ENCODE measurements at places on chromosomes 5 and 9. TPM values are rescaled to one million over a fixed set of nuclear protein-coding genes. Genes with fewer than 3 reads are reported as not detected.
A peak's percentile ranks its signal among the peaks of the same experiment; 100 is the strongest.

GRCh38 chr5:132761321-132762240, 14.4 kb downstream of the CCNI2 start:
- no peak for DNase-seq

- peak; percentile 58 for DNase-seq
These were observed 251.5 kb upstream of the TNC start for GRCh38 chr9:115369322-115369957.

DNA sequence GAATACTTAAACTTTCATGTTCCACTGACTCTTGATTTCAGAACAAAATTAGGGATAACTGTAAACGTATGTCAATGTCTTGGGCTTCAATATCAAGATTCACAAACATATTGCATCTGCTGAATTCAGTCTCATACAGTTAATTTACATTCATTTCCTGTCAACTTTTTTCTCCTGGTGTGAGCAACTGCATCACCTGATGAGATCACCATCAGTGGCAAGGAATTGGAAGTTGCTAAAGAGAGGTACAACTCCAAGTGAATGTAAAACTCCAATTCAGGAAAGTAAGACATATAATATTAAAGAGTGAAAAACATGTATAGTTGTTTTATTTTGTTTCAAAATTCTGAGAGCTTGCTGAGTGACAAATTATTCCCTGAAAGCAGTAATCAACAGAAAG, 1336.2 kb upstream of the C9orf72 start:
- no peak for DNase-seq

DNA sequence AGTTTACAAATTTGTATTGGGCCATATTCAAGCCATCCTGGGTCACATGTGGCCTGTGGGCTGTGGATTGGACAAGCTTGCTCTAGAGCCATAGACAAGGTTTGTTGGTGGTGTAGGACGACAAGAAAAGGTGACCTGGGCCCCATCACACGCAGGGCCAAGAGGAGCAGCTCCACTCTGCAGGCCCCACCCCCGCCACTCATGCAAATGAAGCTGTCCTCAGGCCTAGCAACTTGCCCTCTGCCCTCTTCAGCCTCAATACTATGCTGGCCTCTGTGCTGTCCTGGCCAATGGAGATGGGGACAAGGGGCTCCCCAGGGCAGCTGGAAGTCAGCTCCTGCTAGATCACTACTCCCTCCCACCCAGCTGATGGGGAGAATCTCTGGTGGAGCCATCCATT, 55.2 kb upstream of the TMEM252 start:
- DNase-seq: no peak

- peak; percentile 69 for DNase-seq
These were observed 61.3 kb upstream of the MOCS2 start for GRCh38 chr5:53170746-53171349.

DNA sequence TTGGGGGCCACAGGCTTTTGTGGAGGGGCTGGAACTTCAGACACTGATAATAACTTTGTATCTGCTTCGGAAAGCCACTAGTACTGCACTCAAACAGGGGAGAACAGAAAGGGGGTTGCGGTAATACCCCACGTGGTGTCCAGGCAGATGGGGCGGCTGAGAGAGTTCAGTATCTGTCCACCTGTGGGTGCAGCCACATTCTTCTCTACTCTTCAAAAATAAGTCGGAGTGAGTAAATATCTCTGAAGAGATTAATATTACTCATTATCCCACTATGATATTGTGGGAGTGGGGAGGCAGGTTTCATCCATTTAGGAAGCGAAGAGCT, 102.1 kb upstream of the SSBP2 start:
- no peak for DNase-seq

GRCh38 chr5:100760688-100761087, 142.4 kb downstream of the ST8SIA4 start:
- no peak for DNase-seq

DNA sequence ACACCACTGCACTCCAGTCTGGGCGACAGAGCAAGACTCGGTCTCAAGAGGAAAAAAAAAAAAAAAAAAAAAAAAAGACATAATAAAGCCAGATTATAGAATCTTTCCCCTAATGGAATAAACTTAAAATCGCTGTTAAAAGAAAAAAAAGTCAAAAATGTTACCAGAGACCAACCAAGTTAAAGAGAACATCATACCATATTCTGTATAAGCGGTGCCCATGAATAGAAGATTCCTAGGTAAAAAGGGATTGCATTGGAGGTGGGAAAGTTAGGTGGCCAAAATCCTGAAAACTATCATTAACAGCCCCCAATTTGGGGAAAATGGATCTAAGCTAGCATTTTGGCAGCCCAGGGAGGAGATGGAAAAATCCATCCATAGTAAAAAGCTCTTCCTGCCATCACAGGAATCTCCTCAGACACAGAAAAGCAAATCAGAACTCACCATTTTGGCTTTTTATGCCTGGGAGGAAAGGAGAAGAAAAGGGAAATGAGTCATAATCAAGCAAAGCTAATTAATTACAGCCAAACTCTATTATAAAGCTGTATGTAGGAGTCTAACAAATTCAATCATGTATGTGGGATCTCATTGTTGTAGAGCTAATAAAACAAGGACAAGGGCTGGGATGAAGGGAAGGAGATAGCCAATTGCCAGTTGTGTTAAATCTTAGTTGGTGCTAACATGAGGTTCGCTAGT, 363.8 kb downstream of the ARL15 start:
- DNase-seq: no peak

- DNase-seq: peak; percentile 15
These were observed 383.5 kb downstream of the TLE4 start for GRCh38 chr9:79955300-79955699.

DNA sequence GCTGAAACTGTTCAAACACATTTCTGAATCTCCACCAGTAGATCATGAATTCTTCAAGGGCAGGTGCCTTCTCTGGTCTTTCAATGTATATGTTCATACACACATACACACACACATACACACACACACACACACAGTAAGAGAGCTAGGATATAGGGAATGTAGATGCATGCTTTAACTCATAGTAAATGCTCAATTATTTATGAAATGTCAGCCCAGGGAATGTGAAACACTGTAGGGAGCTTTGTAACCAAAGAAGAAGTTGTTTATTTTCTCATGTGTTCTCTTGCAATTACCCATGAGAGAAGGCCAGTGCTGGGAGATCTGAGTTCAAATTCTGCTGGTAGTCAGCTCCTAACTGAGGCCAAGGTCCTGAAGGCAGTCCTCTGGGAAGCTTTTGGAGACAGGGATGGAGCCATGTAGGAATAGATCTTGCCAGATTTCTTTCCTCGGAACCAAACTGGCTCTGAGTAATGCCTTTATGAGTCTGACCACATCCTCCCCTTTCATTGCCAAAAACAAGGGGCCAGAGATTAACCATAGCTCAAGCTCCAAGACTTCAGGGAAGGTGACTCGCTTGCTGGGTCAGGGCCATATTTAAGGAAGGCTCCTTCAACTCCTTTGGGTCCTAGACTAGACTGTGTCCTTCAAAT, 487.0 kb upstream of the TNC start:
- DNase-seq: peak; percentile 95

GRCh38 chr5:59765446-59765845, 128.1 kb downstream of the PDE4D start:
- DNase-seq: no peak

GRCh38 chr9:34328500-34328986, 525 bp downstream of the KIF24 start:
- DNase-seq: no peak

GRCh38 chr9:87547671-87548081, 50.0 kb downstream of the DAPK1 start:
- DNase-seq: no peak

DNA sequence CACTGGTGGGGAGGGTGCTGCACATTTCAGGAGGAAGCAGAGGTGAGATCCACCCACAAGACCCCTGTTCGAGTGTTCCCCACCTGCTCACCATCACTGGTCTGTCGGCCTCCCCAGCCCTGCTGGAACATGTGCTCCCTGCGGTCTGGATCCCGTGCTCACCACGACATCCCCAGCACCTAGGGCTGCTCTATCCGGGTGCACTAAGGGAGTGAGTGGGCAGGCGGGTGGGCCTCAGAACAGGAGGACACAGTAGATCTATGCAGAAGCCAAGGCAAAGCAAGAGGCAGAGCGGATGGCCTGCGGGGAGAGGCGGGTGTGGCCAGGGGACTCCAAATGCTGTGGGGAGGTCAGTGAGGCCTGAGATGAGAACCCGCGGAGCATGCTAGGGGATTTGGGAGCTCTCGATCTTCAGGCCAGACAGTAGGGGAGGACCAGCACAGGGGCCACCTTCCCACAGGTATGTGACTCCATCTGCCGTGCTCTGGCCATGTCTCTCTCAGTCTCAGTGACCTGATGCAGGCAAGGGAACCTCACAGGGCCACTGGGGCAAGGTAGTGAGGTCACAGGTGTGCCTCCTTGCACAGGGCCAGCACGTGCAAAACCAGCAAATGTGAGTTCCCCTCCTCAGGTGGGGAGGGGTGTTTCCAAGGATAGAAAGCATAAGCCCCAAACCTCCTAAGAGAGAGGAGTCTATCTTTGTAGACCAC, 134.2 kb downstream of the ZNF354C start:
- no peak for DNase-seq

- no peak for DNase-seq
These were observed 27.1 kb downstream of the IRX4 start for GRCh38 chr5:1855596-1855995.

DNA sequence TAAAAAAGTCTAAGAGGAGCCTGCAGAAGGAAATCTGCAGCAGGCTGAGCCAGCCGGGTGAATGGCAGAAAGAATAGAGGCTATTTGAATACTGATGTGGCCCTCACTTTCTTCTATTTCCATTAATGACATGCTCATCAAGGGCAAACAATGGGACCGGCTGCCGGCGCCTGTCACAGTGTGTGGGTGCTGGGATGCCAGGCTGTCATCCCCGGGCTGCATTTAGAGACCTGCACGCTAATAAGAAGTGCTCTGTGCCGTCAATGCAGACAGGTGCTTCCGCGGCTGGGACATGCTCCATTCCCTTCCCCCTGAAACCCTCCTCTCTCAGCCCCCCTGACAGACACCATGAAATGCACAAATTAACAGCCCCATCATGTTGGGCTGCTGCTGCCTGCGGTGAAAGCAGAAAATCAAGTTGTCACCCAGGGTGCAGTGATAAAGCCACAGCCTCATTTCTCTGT, 217.7 kb upstream of the TBCA start:
- DNase-seq: no peak

DNA sequence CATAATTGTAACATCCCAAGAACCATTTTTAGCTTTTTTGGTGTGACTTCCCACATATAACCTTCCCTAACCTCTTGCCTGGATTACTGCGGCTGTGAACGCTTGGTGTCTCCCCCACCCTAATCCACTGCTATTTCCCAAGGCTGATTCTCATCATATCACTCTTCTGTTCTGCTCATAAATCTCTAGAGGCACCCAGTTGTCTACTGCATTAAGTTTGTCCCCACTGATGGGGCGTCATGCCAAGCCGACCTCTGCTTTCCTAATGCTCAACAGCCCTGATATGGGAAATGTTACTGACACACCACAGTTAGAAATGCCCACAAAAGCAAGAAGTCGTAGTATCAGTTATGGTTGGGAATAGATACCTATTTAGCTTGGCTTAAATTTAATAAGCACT, 24.4 kb downstream of the NPR3 start:
- DNase-seq: no peak

DNA sequence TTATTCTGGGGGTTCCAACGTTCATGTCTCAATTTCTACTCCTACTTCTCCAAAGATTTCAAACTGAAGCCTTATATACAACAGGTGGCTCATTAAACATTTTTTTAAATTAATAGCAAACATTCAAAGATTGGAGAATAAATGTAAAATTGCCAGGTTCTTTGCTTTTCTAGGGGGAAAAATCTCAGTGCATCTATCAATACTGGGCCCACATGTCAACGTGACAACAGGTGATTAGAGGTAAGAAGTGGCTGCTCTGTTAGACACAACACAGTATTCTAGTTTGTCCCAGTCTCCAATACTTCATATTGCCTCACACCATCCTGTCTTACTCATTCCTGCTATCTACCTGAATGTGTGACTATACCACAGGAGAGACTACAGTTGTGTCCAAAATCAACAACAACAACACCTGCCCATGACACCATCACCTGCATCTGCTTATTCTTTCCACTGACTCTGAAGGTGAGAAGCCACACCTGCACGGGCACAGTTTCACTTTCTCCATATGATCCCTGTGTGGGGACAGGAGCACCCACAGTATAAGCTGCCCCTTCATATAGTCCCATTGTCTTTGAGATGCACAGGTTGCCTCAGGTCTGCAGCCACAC, 110.2 kb downstream of the LHFPL2 start:
- no peak for DNase-seq

- DNase-seq: peak; percentile 43
These were observed 5.2 kb downstream of the FAT2 start for GRCh38 chr5:151585970-151586369.

- DNase-seq: no peak
These were observed 95.2 kb downstream of the C9orf50 start for GRCh38 chr9:129525656-129526196.

DNA sequence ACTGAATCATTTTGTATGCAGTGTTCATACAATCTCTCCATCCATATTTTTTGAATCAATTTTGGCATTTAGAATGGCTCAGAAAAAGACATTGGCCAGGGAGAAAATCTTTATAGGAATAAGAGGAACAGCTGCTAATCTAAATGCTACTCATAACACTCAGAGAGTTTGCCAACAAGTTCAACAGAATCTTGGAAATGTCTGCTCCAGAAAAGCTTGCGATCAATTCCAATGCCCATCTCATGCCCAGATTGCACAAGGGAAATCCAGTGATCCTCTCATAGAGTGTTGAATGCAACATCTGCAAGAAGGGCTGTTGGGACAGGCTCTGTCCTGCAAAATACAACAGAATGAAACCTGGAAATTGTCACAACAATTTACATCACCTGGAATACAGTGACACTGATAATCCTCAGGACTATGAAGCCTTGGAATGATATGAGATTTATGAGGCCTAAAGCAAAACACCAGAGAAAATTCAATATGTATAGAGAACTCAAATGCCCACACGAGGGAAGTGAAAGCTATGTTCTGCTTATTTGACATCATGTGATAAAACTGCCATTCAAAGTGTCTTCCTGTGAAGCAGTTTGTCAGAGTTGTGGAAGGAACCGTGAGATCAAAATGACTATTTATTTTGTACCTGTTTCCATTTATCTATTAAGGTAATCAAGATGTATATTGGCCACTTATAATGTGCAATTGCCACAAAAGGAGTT, 190.1 kb downstream of the PARP8 start:
- DNase-seq: no peak

DNA sequence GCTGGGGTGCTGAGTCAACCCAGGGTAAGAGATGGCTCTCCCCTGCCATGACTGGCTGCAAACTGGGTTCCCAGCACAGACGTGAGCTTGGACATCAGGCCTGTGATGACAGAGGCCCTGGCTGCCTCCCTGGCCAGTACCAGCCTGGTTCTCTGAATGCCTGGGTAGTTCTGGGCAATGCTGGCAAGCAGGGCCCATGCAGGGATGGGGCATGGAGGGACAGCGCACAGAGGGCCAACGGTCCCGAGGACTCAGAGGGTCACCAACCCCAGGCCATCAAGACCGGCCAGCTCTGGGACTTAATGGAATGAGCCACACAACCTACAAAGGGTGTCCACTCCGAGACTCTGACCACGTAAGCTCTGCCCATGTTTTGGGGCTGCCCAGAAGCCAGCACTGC, 241.4 kb downstream of the FSTL4 start:
- DNase-seq: peak; percentile 10

GRCh38 chr5:17118631-17119030, 98.8 kb upstream of the BASP1 start:
- DNase-seq: peak; percentile 97

Gene ZFP2
- polyA plus RNA-seq: 0.74 TPM

Gene SLC36A1
- 6.9 TPM for polyA plus RNA-seq

Gene WDR36
- polyA plus RNA-seq: 17.1 TPM

Gene MAN1B1
- 101 TPM for polyA plus RNA-seq

Gene RALGPS1
- 0.71 TPM for polyA plus RNA-seq

Gene DMRT2
- not detected for polyA plus RNA-seq

Gene SPEF2
- 4.6 TPM for polyA plus RNA-seq

Gene GABRA6
- polyA plus RNA-seq: not detected

Gene PPP3R2
- not detected for polyA plus RNA-seq

Data from GM23248 (cell line).